ENCODE measurements at places on chromosomes 1 and 21.
A peak's percentile ranks its signal among the peaks of the same experiment; 100 is the strongest.

- DNase-seq = no peak
Observed at GRCh38 chr1:43274804-43275180, 5.0 kb downstream of the TMEM125 start.

DNA sequence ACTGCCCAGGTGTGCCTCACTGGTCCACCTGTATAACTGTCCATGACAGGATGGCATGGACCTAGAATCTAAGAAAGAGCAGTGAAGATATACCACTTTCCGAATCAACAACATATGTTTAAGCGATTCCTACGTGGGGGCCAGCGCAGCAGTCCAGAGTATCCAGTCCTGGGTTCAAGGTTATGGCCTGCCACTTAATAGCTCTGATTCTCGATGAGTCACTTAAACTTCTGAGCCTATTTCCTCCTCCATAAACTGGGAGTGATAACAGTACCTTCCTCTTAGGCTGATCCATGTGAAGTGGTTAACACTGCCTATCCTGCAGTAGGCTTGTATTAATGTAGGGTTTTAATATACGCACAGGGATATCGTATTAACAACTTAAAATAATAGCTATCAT, 2.8 kb downstream of the STPG1 start:
- DNase-seq = no peak

DNA sequence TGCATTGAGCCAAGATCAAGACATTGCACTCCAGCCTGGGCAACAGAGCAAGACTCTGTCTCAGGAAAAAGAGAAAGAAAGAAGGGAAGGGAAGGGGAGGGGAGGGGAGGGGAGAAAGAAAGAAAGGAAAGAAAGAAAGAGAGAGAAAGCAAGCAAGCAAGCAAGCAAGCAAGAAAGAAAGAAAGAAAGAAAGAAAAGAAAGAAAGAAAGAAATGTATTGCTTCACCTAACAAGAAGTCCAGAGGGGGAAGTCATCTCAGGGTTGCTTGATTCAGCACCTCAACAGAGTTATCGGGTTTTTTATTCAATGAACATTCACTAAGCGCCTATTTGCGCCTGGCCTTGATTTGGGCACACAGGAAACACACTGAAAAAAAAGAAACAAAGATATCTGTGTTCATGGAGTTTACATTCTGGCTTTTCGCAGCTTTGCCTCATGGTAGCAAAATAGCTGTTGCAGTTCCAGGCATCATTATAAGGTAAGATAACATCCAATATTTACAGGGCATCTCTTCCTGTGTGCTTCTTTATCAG, 8.2 kb upstream of the RCSD1 start:
- DNase-seq = no peak

GRCh38 chr1:44315521-44315920, 39.5 kb downstream of the ERI3 start:
- DNase-seq = no peak

DNA sequence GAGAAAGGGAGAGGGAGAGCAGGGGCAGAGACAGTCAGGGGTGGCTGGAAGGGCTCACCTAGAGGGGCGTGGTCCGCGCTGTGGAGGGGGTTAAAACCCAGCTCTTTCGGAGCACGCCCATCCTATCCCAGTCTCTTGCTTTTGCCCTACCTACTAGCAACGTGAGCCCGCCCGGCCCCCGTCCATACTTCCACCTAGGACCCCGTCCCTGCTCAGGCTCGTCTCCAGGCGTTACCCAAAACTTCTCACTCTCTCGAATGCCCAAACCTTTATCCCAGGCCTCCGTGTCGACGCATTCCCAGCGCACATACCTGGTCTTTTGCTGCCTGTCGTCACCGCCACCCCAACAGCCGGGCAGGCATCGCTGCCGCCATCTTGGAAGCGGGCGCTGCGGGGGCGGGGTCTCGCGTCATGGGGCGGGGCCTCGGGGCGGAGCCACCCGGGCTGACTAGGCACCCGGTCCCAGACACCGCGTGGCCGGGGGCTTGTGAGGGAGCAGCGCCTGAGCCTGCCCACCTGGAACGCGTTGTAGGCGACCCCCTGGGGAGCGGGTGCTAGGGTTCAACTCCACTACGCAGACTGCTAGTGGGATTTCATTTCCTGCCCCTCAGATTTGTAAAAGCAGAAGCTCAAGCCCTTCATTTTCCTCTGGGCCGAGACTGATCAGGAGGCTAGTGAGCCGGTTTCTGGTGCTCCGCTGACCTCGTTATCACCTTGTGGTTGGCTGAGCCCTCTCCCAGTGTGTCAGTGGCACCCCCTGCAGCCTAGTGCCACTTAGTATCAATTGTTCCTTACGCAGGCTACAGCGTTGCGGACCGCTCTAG, at the start of gene B4GALT3:
TSS of gene B4GALT3 (minus strand) at position 396 of the 824 bp plus-strand sequence. CDS start 1,447 bp downstream, outside the sequence.
- peak; percentile 90 for DNase-seq

- no peak for DNase-seq
Observed at GRCh38 chr1:66580081-66580480, 46.1 kb downstream of the SGIP1 start.

DNA sequence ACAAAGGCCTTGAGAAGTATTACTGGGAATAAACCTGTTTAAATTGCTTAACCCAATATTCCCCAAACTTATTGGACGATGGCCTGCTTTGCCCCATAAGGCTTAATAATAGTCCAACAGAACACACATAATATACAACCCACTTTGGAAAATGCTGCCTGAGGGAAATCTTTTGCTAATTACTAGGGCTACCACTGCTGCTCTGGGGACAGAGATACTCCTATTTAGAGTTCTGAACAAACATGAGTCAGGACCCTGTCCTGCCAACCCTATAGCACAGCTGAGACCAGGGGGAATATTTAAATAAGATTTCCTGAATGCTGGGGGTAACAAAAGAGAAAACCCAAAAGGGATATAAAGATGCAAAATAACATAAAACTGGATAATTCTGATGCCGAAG, 139.1 kb downstream of the BRINP2 start:
- no peak for DNase-seq

- no peak for DNase-seq
Observed at GRCh38 chr1:31647106-31647505, 2.4 kb upstream of the PEF1 start.

DNA sequence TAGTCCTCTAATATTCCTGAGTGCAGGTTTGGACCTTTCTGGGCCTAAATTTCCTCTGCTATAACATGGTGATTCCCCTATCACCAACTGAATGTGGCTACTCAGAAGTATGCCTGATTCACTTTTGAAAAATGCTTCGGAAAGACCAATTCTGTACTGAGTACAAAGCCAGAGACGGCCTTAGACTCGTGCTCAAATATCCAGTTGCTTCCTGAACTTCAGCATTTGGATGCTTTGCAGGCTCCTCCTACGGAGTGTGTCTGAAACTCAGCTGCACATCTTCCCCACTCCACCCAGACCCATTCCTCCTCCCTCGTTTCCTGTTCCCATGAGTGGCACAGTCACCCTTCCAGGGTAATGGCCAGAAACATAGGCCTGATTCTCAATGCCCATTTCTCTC, 98.4 kb upstream of the GADD45A start:
- DNase-seq = no peak

DNA sequence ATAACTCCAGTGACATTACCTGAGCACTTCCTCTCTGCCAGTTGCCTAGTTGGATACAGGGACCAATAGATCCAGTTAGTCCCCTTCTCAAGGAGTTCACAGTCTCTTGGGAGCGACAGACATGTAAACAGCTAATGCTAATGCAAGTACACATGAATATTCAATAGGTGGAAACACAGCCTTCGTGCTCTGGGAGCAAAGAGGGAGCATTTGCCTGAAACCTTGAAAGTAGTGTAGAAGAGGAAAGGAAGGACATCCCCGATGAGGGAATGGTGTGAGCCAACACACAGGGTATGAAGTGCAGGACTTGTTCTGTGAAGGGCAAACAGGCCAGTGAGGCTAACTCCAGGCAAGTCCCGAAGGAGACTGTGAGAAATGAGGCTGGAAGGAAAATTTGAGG, 3.8 kb upstream of the TMEM222 start:
- no peak for DNase-seq

DNA sequence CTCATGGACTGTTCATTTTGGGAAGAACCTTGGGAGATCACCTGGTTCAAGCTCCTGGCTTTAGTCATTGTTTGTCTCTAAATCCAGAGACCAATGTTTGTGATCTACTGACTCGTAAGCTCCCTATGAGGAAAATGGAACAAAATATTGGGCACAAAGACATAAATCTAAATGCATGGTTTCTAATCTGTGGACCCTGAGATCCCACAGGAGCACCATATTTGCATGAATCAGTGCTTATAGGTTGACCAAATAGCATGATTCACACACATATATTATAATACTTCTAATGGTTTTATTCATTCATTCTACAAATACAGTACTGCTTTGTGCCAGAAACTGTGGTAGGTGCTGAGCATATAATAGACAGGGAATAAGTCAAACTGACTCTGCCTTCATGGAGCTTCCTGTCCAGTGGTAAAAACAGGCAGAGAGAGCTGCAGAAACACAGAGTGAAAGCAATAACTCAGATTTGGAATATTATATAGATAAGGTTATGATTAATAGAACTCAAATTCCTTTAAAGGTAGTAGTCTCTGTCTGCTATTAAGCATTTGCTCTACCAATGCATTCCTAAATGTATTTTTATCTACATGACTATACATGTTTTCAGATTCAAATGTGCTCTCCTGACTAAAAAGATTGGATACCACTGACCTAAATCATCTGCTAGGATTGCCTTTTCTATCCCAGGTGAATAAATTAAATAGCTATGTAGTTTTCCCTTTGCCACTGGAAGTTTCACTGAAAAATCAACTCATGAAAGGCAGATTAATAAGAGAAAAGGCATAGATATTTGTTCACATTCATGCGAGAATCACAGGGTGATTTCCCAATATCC, 198.6 kb upstream of the CAMK1G start:
- DNase-seq = no peak

GRCh38 chr1:32915766-32916706, 14.8 kb upstream of the TMEM54 start:
- no peak for DNase-seq

DNA sequence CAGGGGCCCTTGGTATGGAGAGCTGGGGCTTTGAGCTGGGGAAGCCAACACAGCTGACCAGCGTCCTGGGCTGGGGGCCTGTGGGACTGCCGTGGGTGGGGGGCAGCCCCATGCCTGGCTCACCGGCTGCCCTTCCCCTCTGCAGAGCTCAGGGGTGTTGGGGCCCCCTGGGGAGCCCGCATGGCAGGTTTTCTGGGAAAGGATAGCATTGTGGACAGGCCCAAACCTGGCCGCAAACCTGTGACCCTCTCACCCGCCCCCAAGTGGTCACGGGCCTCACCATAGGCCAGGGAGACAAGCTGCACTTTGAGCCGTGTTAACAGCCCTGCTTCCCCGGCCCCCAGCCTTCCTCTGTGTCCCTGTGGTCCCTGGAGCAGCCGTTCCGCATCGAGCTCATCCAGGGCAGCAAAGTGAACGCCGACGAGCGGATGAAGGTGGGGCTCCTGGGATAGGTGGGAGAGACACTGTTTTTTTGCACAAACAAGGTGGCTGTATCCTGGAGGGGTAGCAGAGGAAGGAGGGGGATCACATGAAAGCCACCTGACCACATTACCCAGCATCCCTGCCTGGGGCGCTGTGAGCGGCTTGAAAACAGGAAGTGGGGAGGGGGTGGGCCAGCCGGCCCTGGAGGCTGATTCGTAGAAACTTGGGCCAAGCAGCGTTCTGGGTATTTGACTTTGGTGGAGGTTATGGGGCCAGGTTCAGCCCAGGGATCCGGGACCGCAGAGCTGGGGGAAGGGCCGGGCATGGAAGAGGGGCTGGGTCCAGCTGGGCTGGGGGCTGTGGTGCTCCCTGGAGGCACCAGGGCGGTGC, 65.9 kb downstream of the PIK3CD start:
- DNase-seq = peak; percentile 71

DNA sequence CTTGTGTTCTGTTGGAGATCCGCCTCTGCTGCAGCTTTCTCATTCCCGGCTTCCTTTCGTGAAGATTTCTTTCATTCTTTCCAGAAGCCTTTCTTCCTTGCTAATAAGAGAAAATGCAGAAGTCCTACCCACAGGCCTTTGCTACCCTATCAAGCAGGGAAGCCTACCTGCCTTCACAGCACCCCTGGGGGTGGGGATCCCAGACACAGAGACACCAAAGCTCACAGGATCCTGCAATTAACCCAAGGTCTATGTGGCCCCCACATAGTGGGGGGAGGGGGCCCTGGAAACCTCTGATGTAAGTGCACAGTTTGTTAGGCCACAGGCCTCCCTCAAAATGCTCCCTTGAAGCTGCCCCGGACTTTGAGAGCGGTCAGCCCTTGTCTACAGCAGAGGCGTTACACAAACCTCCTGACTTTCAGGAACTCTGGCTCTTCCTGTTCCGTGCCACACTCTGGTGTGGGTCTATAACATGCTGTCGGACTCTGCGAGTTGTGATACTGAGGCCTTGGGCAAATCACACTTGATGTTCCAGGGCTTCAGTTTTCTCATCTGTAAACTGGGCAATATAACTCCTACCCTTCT, 31.2 kb downstream of the NKAIN1 start:
- DNase-seq = no peak

GRCh38 chr1:228089519-228090380, 7.2 kb downstream of the ARF1 start:
- no peak for DNase-seq

DNA sequence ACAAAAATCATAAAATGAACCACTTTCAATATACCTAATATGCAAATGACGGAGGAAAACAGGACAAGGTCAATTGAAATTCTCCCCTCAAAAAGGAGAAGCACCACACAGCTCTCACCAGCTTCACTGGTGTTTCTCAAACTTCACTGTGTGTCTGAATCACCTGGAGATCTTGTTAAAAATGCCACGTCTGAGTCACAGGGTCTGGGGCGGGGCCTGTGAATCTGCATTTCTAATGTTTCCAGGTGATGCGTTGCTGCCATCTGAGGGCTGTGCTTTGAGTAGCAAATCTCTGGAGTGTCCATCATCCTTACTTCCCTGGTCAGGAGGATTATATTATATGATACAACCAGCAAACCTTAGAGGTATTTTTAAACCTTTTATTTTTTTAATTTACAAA, 9.0 kb downstream of the CLDN19 start:
- DNase-seq = no peak

GRCh38 chr1:74145086-74145485, 52.9 kb downstream of the LRRIQ3 start:
- no peak for DNase-seq

GRCh38 chr1:88655685-88656299, 28.3 kb upstream of the PKN2 start:
- no peak for DNase-seq
